ENCODE measurements at places on chromosomes 6 and 20.

DNA sequence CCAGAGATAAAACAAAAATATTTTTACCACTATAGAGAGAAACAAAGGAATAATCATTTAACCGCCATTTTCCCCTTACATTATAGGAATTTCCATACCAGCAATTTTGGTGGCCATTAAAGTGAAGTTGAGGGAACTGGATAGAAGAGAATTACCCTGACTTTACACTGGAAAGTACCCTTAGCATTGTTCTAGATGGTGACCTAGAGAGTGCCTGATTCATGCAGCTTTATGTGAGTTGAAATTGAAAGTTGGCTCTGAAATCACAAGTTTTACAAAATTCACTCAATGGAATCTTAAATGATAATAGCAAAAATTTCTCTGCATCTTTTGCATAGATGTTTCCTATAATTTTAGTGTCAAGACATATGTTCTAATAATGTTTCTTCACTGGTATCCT lies 55.7 kb upstream of the PREP start:
- no peak for DNase-seq

- no peak for DNase-seq
Measured at GRCh38 chr6:133896344-133896721, 7.4 kb downstream of the TCF21 start.

DNA sequence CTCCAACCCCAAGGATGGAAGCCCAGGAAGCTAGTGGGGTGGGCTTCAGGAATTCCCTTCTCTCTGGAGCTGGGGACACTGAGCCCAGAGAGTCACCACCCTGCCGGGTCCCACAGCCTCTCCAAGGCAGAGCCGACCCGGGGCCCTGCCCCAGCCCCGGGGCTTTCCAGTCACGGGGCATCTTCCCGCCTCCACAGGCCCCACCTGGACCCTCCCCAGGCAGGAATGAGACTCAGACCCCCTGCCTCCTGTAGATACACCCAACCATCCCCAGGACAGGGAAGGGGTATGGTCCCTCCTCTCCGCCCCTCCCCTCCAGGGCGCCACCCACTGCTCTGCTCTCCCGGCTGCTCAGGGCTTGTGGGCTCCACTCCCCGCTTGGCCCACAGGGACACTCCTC lies 53.3 kb downstream of the GRM4 start:
- no peak for DNase-seq

GRCh38 chr20:45987108-45987780 lies 15.2 kb upstream of the ZNF335 start:
- DNase-seq, result peak; percentile 77

DNA sequence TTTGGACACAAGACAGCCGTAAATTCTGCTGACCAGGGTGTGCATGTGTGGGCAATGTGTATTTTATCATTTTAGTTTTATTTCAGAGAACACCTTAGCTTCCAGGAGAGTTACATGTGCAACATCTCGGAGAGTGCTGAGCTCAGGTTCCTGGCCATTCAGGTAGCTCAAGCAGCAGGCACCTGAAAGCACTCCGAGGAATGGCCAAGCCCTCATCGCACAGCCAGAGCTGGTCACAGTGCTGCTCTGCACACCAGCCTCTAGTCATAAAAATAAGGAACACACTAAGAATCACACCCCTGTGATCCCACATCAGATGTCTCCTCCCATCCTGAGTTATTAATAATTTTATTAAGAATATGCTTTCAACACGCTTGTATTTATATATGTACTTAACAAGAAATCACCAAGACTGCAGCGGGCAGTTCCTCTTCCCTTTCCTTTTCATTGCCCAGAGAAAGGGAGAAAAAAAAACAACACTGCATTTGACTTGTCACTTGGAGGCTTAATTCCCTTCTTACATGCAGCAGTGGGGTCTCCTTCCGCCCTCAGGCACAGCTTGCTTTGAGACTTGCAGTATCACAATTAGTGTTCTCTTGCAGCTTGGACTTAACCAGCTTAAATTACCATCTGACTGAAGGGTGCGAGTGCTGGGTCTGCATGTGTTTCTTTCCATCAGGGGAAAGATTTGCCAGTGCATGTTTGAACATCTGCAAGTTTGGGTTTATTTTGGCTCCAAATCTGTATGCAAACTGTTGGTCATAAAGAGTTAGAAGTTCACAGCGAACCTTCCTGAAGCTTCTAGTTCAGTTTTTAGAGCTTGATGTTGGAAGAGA lies 36.0 kb upstream of the IRF4 start:
- DNase-seq, result no peak

DNA sequence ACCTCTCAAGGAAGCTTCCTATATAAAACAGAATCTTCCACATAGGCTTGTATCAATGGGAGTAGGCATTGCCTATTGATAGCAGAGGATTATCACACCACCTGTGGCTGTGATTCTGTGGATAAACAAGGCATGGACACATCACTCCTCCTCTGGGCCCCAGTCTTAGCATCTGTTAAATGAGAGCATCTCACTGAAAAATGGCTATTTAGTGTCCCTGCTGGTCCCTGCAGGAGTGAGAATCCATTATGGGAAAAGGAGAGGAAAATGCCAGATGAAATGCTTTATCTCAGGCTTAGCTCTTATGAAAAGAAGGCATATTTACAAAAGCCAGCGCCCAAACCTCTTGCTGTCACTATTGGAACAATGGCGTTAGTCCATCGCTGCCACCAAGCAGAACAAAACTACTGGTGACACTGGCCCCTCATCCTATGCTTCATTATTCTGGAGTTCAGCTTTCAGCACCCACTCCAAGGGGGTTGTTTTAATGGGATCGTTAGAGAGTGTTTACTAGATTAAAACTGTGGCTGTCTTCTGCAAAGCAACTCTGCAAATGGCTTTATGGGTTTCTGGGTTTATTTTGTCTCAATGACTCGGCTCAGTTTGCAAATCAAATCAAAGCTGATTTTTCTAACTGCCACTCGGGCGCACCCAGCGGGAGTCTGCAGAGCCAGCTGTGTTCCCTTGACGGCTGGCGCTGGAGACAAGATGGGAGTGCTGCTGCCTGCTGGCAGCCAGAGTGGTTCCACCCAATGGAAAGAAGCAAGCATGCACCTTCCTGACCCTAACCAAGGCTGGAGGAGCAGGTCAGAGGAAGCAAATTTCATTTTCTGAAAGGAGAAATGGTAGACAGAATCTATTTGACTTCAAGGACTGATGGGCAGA lies 658.8 kb upstream of the CHD6 start:
- DNase-seq, result no peak

DNA sequence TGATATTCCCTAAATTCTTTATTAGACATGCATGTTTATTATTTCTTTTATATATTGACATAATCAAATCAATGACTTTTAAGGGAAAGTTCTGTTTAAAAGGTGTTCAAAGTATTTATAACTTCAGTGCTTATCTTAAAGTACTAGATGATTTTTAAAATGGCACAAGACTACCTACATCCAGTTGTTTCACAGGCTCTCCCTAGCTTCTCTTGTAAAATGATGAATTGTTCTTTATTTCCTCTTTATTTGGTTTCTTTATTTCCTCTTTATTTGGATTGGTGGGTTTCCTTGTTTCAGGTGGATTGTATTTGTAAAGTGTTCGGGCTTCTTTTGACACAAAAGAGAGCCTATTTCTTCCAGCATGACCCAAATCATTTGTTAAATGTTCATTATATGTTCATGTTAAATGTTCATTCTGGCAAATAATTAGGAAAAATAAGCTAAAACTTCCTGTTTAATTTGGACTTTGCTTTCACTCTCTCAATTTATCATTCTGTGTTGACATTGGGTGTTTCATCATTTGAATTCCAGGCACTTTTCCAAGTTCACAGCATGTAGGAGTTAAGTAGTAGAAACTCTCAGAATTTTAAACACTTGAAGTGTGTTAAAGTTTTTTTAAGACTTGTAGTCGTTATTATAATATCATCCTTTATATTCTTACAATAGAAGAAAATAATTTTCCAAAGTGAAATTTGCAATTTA lies 24.6 kb downstream of the MLIP start:
- DNase-seq, result no peak

DNA sequence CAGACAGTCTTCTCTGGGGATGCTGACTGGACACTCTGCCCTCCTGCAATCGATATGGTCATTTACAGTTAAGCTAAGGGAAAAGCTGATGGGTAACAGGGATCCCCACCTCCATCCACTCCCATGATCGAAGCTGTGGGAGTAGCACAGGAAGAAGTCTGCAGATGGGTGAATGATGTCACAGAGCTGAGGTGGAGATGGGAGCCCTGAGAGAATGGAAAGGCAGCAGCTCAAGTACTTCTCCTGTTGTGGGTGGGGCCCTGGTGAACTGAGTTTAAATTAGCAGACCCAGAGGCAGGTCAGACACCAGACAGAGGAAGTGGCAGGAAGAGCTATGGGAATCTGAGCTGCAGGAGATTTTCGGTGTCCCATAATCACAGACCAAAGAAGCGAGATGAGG lies 29.0 kb downstream of the HDGFL1 start:
- no peak for DNase-seq

- no peak for DNase-seq
Measured at GRCh38 chr6:169847901-169848311, 96.5 kb downstream of the ERMARD start.

- no peak for DNase-seq
Measured at GRCh38 chr6:52392944-52393343, 27.2 kb upstream of the EFHC1 start.

DNA sequence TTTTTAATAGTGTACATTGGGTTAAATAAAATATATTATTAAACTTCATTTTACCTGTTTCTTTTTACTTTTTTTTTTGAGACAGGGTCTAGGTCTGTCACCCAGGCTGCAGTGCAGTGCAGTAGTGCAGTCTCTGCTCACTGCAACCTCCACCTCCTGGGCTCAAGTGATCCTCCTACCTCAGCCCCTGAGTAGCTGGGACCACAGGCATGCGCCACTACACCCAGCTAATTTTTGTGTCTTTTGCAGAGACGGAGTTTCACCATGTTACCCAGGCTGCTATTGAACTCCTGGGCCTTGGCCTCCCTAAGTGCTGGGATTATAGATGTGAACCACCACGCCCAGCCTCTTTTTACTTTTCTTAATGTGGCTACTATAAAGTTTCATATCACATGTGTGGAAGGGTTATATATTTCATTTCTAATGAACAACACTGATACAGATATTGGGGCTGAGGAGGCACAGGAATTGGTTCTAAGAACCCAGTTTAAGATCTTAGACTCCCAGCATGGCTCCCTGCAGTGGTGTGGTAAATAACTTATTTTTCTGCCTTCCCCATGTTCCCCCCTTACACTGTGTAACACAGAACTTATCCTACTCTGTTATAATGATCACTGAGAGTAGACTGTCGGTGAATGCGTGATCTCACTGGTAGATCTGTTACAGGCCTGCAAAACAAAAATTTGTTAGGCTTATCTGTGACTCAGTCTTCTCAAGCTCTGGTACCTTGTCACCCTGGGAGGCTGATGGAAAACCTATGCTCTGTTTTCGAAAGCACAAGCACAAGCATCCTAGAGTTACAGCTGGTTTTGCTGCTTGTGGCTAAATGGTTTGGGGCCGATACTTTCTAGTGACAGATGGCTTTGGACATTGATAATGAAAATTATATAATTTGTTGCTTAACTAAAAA lies 5.8 kb upstream of the ATXN1 start:
- DNase-seq, result no peak

DNA sequence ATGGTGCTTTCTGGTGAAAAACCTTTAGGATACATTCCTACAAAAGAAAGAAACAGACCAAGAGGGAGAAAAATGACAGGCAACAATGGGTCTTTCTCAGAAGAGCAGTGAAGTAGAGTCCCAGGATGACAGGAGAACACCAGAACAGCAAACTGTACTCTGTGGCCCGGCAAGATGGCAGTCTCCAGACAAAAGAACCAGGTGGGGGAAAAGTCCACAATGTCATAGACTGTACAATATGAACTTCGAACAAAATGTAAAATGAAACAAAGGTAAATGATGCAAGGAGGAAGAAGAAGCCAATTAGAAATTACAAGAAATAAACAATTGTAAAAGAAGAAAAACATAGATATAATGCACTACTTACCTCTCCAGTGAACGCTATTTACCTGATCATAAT lies 23.2 kb upstream of the HSF2 start:
- no peak for DNase-seq

DNA sequence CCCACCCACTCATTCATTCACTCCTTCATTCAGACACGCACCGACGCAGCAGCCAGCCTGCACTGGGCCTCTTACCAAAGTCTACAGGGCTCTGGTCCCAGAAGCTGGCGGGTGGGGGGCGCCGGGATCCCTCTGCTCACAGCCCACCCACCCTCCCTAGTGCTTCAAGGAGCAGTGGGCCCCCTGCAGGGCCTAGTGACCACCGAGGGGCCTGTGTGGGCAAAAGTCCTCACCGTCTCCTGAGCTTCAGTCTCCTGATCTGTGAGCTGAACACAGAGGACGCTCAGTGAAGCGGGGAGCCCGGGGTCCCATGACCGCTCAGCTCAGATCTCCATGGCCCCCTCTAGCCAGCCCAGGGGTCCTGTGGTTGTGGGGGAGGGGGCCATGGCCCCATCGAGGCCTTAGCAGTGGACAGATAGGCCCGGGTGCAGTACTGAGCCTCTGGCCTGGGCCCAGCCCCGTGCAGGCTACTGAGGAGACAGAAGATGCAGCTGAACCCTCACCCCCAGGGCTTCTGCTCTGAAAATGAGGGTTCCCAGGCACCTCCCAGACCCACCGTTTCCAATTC lies 33.4 kb upstream of the MRGBP start:
- no peak for DNase-seq

- DNase-seq, result no peak
Measured at GRCh38 chr6:46273911-46274310, 103.1 kb upstream of the ENPP5 start.

- DNase-seq, result no peak
Measured at GRCh38 chr6:154868143-154868594, 126.9 kb upstream of the TIAM2 start.

DNA sequence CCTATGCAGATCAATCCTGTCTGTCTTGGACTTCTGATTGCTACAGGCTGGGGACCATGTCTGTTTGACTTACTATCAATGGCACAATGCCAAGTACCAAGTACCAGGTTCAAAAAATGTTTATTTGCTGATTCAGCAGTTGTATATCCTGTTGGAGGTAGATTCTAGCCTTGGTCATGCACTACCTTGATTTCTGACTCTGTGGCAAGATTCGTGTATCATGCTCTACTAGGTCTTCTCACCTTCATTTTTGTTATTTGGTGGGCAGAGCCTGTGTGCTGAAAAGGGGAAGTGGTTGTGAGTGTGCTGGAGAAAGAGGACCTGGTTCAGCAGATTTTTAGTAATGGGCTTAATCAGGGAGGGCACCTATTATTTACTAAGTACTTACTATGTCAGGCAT lies 192.4 kb upstream of the MYLIP start:
- no peak for DNase-seq

DNA sequence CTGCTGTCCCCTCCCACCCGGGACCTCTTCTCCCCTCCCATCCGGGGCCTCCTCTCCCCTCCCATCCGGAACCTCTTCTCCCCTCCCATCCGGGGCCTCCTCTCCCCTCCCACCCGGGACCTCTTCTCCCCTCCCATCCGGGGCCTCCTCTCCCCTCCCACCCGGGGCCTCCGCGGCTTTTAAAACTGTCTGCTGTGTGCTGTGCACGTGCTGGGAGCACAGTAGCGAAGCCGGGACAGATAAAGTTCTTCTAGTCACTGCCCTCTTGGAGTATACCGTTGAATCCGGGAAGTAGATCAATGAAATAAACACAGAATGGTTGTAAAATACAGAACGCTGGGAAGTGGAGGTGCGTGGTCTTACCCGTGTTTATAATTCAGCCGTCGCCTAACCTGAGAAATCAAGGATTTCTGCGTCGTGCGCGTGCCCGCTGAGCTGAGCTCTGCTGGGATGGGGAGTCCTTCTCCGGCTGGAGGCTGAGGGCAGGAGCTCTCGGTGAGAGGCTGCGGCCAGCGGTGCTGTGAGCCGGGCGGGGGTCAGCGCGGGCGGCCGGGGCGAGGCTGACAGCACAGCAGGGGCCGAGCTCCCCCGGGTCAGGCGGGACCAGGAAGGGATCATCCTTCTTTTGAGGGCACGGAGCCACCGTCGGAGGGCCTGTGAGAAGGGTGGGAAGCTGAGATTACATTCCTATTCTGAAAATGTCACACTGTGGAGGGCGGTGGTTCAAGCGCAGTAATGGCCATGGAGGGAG lies 19.6 kb upstream of the KIF25 start:
- no peak for DNase-seq
